ENCODE measurements at places on chromosomes 11 and 22. TPM values are rescaled to one million over a fixed set of nuclear protein-coding genes. Genes with fewer than 3 reads are reported as not detected.

- DNase-seq = no peak
- H3K36me3 ChIP-seq = peaks cover 50% of the 10 kb centered on the region
- peak overlapping the region; percentile 62 for H3K27ac ChIP-seq
- H3K4me1 ChIP-seq = peaks cover 59% of the 10 kb centered on the region
These were observed 17.7 kb downstream of the RAB30 start for GRCh38 chr11:83054001-83054400.

DNA sequence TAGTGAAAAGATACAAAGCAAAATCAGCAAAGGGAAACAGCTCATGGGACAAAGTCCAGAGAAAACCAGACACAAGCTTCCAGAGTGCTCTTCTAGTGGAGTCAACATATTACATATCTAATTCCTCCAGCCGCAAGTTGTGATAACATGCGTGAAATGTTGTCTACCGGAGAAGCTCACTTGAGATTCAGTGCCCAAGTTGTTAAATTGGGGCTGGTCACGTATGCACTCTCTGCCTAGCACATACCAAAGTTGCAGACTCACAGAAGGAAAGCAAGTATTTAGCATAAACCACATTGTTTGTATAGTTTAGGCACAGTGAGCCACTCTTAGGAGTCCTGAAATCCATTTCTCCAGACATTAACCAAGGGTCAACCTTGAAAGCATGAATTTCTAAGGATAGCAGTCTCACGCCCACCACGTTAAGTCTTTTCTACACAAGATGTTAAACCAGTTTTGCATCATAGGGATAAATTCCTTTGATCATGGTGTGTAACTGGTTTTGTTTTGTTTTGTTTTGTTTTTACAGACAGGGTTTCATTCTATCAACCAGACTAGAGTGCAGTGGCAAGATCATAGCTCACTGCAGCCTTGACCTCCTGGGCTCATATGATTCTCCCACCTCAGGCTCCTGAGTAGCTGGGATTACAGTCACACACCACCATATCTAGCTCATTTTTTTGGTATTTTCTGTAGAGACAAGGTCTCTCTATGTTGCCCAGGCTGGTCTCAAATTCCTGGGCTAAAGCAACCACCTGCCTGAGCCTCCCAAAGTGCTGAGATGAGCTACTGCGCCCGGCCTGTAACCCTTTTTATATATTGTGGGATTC lies 39.5 kb upstream of the EP300 start:
- no peaks in the 10 kb centered on the region for H3K36me3 ChIP-seq
- H3K4me1 ChIP-seq = peaks cover 15% of the 10 kb centered on the region
- no peak overlapping the region for H3K27ac ChIP-seq
- no peak overlapping the region for H3K4me3 ChIP-seq
- DNase-seq = no peak

DNA sequence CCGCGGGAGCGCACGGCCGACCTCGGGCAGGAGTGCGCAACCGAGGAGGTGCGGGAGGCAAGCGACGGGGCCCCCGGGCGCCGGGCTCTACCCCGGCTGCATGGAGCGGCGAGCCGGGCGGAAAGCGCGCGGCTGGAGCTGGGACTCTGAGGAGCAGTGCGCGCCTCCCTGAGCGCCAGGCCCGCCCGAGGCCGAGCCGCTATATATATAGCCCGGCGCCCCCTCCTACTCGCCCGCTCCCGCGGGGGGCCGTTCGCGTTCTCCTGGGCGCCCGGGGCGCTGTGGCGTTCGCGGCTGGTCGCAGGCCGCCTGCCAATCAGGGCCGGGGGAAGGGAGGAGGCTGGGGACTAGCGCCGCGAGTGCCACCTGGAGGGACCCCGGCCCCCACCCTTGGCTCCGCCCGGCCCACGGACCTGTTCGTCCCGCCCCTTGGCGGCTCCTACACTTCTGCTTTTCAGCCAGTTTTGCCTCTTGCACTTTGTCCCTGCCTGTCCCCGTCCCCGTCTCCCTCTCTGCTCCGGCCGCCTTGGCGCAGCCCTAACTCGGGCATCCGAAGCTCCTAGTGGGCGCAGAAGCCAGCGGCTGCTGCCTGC lies at the start of gene FGF4:
Gene FGF4, minus strand, starts transcription at position 179 of the 593 bp plus-strand sequence. CDS start 257 bp downstream, outside the sequence.
- H3K4me1 ChIP-seq = no peaks in the 10 kb centered on the region
- no peak within 1 kb of the TSS for H3K4me3 ChIP-seq
- DNase-seq = no peak
- no peak within 1 kb of the TSS for H3K27ac ChIP-seq
- H3K36me3 ChIP-seq = no peaks in the 10 kb centered on the region

GRCh38 chr11:14418801-14419417 lies 59.9 kb upstream of the RRAS2 start:
- DNase-seq = no peak
- peaks cover 41% of the 10 kb centered on the region for H3K4me1 ChIP-seq
- no peak overlapping the region for H3K4me3 ChIP-seq
- no peak overlapping the region for H3K27ac ChIP-seq
- no peaks in the 10 kb centered on the region for H3K27me3 ChIP-seq

- peaks cover 12% of the 10 kb centered on the region for H3K4me1 ChIP-seq
- no peak overlapping the region for H3K27ac ChIP-seq
- peaks cover 24% of the 10 kb centered on the region for H3K36me3 ChIP-seq
- no peak overlapping the region for H3K4me3 ChIP-seq
- DNase-seq = no peak
- H3K27me3 ChIP-seq = no peaks in the 10 kb centered on the region
These were observed 25.8 kb downstream of the CDPF1 start for GRCh38 chr22:46224044-46224897.

GRCh38 chr11:19419021-19419750 lies 178.4 kb upstream of the E2F8 start:
- no peak overlapping the region for H3K27ac ChIP-seq
- H3K4me1 ChIP-seq = no peaks in the 10 kb centered on the region

DNA sequence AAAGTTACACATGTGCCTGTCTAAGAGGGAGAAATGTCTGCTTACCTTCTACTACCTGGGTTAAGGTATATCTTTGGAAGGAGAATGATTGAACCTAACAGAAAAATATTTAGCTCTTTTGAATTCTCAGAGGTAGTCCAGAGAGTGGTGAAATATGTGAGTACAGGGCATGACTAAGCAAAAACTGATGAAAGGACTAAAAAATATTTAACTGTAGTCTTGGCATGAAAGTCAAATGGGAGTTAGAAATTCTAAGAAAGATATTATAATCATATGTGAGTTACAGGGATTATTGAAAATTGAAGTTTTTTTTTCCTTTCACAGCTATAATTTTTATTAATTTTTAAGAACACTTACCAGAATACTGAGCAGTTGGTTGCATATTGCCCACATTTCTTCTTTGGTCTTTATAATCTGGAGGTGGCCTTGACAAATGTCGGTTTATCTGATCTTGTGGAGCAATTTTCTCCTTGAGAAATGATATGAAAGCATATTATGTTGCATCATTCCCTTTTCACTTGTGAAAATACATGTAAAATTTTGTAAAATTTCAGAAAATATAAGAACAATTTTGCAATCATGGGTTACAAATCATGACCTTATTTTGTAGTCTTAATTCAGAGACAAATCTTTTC lies 61.4 kb upstream of the MTMR2 start:
- peaks cover 49% of the 10 kb centered on the region for H3K36me3 ChIP-seq
- no peaks in the 10 kb centered on the region for H3K4me1 ChIP-seq
- H3K4me3 ChIP-seq = no peak overlapping the region
- H3K27me3 ChIP-seq = no peaks in the 10 kb centered on the region
- DNase-seq = no peak
- H3K27ac ChIP-seq = no peak overlapping the region

DNA sequence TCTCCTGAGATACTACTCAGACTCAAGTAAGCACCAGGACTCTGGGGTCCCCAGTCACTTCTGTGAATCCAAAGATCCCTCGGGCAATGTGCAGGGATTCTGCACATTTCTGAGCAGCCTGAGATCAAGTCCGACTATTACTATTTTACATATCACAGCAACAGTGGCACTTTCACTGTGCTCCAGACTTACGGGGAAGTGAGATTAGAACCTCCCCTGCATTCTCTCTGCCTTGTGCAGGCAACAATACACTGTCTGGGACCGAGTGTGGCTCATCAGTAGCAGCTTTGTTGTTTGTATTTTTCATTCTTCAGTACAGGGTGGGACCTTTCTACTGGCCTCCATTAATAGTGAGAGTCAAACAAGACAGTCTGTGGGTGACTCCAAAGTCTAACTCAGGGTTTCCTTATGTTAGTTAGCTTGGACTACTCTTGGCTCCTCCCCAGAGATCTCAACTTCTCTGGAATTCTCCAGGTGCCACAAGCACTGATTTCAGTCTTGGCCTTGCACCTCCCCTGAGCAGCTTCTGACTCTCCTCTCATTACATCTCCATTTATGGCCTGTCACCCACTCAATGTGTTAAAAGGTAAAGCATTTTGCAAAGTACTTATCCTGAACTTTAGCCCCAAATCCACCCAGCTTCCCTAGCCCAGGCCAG lies 76.2 kb upstream of the TOP3B start:
- no peak for DNase-seq
- no peak overlapping the region for H3K27ac ChIP-seq
- H3K27me3 ChIP-seq = peaks cover 27% of the 10 kb centered on the region
- H3K4me3 ChIP-seq = no peak overlapping the region

GRCh38 chr11:96607864-96608558 lies 218.2 kb downstream of the JRKL start:
- H3K27ac ChIP-seq = no peak overlapping the region
- H3K4me1 ChIP-seq = no peaks in the 10 kb centered on the region
- H3K36me3 ChIP-seq = no peaks in the 10 kb centered on the region
- H3K27me3 ChIP-seq = no peaks in the 10 kb centered on the region
- no peak overlapping the region for H3K4me3 ChIP-seq

GRCh38 chr11:62928011-62928410 lies 6.8 kb upstream of the CHRM1 start:
- no peak overlapping the region for H3K27ac ChIP-seq
- peaks cover 7% of the 10 kb centered on the region for H3K4me1 ChIP-seq
- no peak overlapping the region for H3K4me3 ChIP-seq
- peaks cover 71% of the 10 kb centered on the region for H3K27me3 ChIP-seq

DNA sequence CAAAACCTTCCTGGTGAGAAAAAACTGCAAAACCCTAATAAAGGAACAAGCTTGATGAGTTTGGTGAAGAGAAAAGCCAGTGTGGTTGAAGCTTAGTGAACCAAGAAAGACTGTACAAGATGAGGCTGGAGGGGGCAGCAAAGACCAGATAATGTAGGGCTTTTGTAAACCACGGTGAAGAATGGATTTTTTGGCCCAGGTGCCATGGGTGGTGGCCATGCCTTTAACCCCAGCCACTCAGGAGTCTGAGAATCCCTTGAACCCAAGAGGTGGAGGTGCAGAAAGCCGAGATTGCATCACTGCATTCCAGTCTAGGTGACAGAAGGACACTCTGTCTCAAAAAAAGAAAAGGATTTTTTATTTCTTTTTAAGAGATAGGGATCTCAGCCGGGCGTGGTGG lies 5.0 kb upstream of the ZDHHC5 start:
- H3K27me3 ChIP-seq = no peaks in the 10 kb centered on the region
- DNase-seq = no peak
- no peak overlapping the region for H3K4me3 ChIP-seq
- H3K27ac ChIP-seq = no peak overlapping the region
- H3K4me1 ChIP-seq = peaks cover 21% of the 10 kb centered on the region

Gene PPP2R5B
- 16.1 TPM for total RNA-seq

Gene CBLIF
- total RNA-seq = not detected

Gene GGTLC2
- not detected for total RNA-seq

Gene GGTLC3
- not detected for total RNA-seq

Gene MIOX
- 0.25 TPM for total RNA-seq
